ENCODE measurements at places on chromosomes 16 and 17.

DNA sequence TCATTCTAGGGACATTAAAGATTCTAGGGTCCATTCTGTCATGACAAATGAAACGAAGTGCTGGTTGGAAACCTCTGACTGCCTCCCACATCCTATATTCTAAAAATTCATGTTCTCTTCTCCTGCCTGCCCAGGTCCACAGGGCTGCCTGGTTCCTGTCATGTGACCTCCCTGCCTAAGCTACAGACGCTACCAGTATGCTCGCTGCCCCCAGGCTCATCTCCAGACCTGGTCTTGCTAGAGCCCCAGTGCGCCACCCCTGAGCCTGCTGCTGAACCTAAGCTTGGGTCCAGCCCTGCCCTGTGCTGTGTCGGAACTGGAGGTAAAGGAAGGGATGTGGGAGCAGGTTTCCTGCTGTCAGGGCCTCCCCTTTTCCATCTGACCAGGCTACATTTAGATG is 231.6 kb upstream of the CDH5 start:
- no peak for DNase-seq

DNA sequence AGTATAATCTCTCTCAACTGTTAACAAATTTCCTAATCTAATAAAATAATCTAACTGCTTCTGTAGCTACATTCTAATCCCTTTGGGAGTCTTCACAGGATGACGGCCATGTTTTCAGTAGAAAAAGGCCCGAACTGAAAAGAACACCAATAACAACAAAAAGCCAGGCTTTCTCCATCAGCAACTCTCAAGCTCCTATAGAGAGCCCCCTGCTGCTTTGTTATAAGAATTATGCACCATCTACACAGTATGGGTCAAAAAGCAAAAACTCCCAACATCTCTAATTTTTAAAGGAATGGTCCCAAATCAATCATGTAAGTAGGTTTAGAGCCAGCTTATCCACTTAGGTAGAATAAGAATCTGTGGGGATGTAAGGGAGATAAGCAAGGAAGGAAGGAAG is 163.6 kb upstream of the C17orf78 start:
- DNase-seq: no peak

DNA sequence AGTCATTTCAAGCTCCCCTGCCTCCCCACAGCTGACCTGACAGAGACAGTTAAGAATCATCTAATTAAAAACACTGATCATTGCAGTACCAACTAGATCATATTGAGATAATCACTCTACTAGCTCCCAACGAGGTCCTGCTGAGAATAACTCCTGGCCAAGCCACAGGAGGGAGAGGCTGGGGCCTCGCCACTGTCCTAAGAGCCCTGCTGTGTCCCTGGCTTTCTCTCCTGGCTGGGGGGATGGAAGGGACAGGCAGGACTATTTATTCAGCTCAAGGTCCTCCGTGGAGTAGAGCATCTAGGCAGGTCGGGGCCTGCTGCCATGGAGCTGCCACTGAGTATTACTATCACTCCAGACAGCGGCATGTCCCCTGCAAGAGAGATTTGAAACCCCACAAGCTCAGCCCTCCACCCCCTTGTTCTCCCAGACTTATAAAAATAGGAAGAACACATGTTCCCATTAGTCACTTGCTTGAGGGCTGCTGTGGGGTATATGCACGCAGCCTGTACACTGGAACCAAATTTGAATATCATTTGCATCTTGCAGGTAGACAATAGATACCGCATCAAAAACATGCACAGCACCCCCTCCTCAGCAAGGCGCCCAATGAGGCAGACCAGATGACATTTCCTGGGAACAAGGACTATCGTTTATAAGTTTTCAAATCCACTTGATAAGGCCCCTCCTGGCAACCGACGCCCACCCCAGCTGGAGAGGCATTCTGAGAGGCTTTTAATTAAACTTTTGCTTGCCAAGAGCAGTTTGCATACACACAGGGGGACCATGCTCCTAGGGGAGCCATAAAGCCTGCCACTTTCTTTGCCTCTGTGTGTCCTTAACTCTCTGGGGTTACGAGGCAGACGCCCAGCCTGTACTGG is 385.2 kb upstream of the ZFHX3 start:
- DNase-seq: no peak

- no peak for DNase-seq
These were observed 15.3 kb downstream of the VPS53 start for GRCh38 chr17:699345-699744.

DNA sequence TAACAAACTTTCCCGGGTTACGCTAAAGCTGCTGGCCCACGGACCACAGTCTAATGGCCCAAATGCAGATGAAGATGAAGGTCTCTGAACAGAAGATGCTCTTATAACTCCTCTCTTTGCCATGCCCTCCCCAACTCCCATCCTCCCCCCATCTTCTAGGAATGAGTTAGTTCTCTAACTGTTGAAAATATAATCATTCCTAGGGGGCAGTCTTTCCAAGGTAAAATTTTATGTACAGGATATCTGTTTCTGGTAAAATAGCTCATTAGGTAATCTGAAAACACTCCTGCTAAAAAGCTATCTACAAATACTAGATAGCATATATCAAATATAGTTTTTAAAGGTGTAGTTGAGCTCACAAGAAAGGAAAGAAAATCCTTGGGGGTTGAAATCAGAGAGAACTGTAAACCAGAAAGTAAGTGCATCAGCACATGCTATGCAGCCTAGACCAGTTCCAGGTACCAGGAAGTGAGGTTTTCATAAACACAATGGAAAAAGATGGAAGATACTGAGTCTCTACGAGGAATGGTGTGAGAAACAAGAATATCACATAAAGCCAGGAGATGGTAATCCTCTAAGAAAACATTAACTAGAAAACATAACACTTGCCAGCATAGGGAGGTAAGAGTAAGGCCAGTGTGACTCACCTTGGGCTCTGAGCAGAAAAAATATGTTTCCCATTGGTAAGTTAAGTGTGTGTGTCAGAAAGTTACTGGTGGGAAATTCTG is 38.1 kb downstream of the CMC2 start:
- no peak for DNase-seq

DNA sequence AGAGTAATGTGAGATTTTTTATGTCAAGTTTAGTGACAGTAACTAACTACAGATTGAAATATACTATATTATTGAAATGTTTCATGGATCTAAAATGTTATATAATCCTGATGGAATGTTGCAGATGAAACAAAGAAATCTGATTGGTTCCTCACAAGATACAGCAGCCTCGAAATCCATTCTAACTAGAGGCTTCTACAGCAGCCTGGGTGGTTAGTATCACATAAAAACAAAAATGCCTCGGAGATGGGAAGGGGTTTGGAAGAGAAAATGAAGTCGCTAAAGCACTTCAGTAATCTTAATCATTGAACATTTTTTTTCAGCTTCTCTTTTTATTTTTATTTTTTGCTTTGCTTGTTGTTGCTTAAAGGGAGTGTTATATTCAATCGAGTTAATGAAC is 75.2 kb downstream of the TANC2 start:
- DNase-seq: no peak

GRCh38 chr16:65543781-65544740 is 422.2 kb upstream of the CDH11 start:
- DNase-seq: no peak

DNA sequence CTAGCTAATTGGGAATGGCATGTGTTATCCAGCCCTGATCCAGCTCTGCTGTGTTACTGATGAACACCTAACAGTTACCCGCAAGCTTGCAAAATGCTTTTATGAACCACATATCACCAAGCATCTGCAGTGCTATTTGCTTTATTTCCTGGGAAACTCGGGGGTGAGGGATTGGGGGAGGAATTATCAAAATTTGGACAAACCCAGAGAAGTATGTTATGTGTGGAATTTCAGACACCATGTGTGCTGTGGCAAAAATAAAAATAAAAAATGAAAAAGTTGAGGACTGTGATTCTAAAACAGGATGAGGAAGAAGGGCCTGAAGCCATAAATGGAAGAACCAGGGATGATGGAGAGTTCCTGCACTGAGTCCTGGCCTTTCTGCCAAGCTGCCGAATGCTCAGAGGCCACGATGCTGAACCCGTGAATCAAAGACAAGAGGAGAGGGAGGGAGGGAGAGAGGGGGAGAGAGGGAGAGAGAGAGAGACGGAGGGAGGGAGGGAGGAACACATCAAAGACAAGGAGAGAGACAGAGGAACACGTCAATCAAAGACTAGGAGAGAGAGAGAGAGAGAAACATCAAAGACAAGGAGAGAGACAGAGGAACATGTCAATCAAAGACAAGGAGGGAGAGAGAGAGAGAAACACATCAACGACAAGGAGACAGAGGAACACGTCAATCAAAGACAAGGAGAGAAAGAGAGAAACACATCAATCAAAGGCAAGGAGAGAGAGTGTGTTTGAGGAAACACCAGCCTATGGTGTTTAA is 89.8 kb downstream of the MRM3 start:
- no peak for DNase-seq

DNA sequence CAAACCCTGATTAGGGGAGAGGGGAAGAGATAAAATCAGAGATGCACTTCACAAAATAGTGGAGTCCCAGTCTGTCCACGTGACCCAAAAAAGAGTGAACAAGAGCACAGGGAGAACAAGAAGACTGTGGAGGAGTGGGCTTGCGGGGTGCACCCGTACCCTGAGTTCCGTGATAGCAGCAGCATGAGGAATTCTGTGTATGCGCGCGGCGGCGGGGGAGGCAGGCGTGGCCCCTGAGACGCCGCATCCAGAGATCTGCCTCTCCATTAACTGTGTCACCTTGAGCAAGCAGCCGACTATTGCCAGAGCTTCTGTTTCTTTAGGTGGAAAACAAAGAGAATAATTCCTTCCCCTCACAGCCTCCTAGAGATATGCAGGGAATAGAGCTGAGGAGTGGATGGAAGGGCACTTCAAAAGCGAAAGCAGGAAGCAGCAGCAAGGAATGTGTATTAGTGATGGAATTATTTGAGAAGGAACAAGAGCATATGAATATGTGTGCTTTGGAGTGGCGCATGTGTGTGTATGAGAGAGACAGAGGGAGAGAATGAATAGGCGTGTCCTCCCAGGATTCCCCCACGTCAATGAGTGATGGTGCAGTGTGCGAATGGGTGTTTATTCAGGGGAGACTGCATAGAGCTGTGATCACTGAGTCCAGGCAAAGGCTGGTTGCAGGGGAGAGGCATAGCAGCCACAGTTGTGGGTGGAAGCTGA is 10.4 kb upstream of the SOX9 start:
- DNase-seq: no peak

DNA sequence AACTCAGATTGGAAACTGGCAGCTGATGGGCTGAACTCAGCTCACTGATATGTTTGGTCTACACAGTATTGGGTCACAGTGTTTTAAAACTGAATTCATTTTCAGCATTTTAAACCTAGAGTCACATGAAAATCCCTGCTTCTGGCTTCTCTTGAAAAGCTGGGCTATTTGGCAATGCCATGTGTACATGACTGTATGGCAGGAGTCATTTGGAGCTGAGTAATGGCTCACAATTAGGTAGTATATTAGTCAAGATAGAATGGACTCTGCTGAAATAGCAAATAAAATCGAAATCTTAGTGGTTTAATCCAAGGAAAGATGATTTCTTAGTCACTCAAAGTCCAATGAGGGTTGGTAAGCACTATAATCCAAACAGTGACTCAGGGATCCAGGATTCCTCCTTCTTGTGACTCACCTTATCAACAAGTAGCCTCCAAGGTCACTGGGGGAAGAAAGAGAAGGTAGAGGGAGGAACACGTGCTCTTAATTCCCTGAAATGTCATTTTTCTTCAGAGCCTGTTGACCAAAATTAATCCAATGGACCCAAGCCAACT is 13.9 kb upstream of the PMP22 start:
- DNase-seq: no peak

GRCh38 chr17:48067245-48067644 is 19.1 kb downstream of the NFE2L1 start:
- DNase-seq: no peak

- no peak for DNase-seq
These were observed 36.2 kb upstream of the CRHR1 start for GRCh38 chr17:45747911-45748310.

DNA sequence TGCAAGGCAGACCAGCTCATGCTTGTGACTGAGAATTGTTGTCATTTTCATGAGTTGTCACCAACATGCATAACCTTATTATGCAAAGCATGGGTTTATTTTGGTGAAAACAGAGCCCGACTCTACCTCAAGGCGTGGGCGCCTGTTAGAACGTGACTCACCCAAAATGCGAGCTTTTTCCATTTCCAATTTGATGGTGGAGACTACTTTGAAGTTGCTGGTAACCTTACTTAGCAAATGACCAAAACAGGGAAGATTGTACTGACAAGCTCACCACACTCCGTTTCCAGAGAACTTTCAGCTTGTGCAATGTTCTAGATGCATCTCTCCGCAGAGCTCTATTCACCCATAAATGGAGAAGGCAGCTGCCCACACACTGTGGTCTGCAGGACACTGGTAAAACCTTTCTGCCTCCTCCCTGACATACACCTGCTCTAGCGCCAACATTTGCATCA is 284.5 kb downstream of the MAF start:
- DNase-seq: no peak

GRCh38 chr17:58335779-58336455 is 7.3 kb upstream of the TSPOAP1 start:
- DNase-seq: no peak

GRCh38 chr16:17270111-17270510 is 200.6 kb downstream of the XYLT1 start:
- no peak for DNase-seq

DNA sequence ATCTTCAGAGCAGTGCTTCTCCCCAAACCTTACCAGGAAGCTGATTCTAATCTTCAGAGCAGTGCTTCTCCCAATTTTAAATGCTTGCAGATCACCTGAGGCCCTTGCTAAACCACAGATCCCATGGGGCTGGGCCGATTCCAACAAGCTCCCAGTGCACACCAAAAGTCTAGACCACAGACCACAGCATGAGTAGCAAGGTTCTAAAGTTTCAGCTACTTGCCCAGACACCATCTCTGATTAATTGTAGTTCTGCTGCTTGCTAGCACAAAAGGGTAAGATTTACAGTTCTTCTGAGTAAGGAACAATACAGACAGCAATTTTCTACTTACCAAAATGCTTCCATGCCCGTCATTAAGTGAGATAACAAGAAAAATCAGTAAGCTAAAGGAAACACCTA is 12.2 kb downstream of the CLEC3A start:
- DNase-seq: no peak

GRCh38 chr16:48641770-48642169 is 31.8 kb upstream of the N4BP1 start:
- DNase-seq: no peak

DNA sequence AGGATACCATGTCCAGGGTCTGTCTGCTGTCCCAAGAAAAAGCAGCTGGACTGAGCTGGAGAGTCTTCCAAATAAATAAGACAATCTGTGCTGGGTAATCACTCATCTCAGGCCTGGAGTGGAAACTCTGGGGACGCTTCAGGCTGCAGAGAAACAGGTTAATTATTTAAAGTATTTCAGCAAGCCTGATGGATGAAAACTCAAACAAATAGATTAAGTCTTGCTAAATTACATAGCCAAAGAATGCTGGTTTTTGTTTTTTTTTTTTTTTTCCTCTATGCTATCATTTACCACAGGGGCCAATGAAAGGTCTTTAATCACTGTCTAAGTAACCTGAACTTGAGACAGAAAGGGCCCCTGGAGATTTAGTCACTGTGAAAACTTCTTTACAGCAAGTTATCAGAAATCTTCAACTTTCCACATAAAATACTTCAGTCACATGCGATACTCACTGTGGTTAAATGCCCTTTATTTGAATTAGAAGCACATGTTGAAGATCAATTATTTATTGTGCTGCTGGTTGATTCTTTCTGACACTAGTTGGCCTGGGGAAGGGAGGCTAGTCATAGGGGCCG is 31.0 kb upstream of the KCNJ2 start:
- DNase-seq: no peak
